Activated T-cell treated with anti-CD3 and anti-CD28 coated beads, Interleukin-2, amount 50 U/mL, for 4 hours (primary cell): ENCODE measurements at places on chromosomes 16 and 17. TPM values are rescaled to one million over a fixed set of nuclear protein-coding genes. Genes with fewer than 3 reads are reported as not detected.

TBC1D3 gene
- not detected for total RNA-seq

- DNase-seq, result peak; percentile 29
These were observed 313.1 kb upstream of the TNRC6C start for GRCh38 chr17:77645072-77646045.

IQCK gene
- total RNA-seq, result 5.4 TPM

PHLPP2 gene
- total RNA-seq, result 15.5 TPM

GRCh38 chr17:43914451-43914850 is 7.1 kb upstream of the MPP2 start:
- DNase-seq, result no peak

TNFRSF17 gene
- total RNA-seq, result not detected

DNA sequence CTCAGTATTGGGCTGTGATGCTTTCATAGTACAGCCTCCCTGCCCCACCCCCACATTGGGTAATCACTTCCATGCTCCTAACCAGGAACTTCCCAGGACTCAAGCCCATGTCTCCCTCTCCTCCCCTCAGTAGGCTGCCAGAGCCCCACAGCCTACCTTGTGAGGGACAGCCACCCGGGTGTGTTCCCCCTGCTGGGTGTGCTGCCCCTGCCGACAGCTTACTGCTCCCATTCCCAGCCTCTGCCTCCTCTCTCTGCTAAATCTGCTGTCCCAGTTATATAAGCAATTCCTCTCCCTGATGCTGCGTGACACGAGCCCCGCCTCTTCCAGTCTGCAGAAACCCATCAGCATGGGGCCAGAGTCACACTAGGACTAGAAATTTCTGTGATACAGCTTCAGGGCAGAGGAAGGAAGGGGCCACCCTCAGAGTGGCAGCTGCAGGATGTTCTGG is at the start of gene RSKR:
Gene RSKR, minus strand, starts transcription at position 255 of the 451 bp plus-strand sequence. Its CDS starts 24 bp downstream, at position 231.
- DNase-seq, result no peak

- no peak for DNase-seq
These were observed 9.2 kb downstream of the MPV17L start for GRCh38 chr16:15404792-15405191.

LGALS9B gene
- total RNA-seq, result not detected

CDIP1 gene
- 41.6 TPM for total RNA-seq

CACNG3 gene
- total RNA-seq, result not detected

KRTAP3-2 gene
- total RNA-seq, result not detected

- no peak for DNase-seq
These were observed 5.7 kb upstream of the VEZF1 start for GRCh38 chr17:57993471-57994365.

- DNase-seq, result no peak
These were observed 212.8 kb upstream of the TNRC6C start for GRCh38 chr17:77745702-77746101.

MGAT5B gene
- total RNA-seq, result 0.41 TPM

GRCh38 chr17:60473788-60474187 is 51.5 kb downstream of the CHCT1 start:
- no peak for DNase-seq

- no peak for DNase-seq
These were observed 18.0 kb downstream of the KLHDC4 start for GRCh38 chr16:87747626-87748414.

HAPSTR1 gene
- 64.2 TPM for total RNA-seq

- no peak for DNase-seq
These were observed 267.1 kb downstream of the BCAS3 start for GRCh38 chr17:60944751-60945150.

- no peak for DNase-seq
These were observed 59.4 kb downstream of the NUP93 start for GRCh38 chr16:56789360-56789759.

DNA sequence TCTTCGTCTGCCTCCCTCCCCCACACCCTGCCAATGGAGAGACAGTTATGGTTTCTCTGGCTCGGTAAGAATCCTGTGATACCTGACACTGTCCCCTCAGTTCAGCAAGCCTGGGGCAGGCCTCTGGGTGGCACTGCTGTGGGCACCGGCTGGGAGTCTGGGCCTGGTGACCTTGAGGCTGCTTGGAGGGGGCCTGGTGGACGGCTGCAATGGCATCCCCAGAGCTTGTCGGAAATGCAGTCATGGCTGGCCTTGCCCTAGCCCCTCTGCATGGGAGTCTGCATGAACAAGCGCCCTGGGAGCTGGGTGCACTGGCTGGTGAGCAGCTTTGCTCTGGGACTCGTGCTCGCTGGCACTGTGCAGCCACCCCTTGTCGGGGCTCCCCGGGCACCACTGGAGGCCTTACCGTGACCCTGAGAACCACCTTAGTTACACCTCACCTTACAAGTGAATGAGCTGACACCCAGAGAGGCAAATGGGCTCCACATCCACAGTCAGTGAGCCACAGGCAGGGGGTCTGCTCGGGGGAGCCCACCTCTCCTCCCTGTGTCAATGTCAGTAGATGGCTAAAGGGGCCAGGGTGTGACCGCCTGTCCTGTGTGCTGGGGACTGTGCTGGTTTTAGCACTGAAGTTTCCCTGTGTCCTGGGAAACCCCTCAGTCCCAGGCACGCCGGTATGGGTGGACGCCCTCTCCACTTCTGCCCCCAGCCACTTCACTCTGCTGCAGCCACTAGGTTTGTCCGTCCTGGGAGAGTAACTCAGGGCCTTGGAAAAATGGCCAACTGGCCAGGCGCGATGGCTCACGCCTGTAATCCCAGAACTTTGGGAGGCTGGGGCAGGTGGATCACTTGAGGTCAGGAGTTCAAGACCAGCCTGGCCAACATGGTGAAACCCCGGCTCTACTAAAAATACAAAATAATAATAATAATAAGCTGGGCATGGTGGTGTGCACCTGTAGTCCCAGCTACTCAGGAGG is 1.4 kb downstream of the LGALS3BP start:
- no peak for DNase-seq

DNA sequence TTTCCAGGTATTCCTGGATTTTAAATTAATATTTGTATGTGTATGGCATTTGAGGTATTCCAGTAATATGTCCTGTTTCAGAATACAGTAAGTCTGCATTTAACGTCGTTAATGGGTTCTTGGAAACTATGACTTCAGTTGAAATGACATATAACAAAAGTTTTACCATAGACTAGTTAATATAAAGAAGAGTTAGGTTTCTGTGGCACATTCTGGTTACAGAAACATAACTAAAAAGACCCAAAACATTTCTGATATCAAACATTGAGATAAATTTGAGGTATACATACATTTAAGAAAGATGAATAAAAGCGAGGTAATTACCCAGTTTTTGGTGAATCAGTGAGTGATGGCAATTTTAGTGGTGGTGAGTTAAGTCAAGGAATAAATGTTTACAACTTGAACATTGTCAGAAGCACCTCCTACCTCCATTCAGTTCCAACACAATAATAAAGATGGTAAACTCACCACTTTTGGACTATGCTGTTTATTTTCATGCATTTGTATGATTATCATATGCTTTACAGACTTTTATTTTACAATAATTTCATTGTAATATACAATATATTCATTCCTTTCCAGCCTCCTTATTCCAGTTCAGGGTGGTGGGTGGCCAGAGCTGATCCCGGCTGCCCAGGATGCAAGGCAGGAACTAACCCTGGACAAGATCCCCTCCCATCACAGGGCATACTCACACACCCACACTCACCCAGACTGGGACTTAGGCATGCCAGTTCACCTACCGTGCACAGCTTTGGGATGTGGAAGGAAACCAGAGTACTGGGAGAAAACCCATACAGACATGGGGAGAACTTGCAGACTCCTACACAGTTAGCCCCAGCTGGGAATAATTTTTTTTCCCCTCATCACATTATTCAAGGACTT is 9.7 kb downstream of the LUC7L3 start:
- no peak for DNase-seq

KRT24 gene
- not detected for total RNA-seq

DNA sequence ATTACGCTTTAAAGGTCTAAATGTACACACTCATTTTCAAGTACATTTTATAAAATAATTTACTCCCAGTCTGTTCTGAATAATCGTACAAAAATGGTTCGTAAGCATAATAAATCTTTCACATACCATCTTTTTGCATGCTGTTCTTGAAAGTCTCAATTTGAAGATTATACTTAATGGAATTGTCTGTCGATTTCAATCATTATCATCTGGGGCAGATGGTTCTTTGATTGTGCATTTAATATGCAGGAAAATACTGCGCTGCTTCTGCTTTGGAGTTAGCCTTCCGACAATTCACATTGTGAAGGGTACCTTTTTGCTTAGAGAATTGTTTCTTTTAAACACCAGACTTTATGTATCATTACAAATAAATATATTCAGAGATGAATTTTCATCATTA is 262.8 kb downstream of the ABCC12 start:
- no peak for DNase-seq

EXOC7 gene
- 106 TPM for total RNA-seq

DNA sequence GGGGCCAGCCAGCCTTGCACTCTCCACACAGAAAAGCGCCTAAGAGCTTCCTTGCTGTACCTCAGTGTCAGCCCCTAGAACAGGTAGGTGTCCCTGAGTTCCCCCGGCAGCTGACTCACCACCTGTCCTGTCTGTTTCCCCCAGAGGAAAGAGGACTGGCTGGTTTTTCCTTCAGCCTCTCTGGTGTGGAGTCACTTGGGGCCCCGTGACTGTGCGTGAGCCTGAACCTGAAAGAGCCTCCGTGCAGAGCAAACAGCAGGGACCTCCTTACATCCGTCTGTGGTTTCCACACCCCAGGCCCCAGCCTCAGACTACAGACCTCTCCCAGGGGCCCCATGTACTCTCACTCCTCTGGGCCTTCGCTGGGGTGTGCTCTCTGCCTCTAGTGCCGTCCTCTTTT is 87.8 kb downstream of the GNAO1 start:
- peak; percentile 49 for DNase-seq

GRCh38 chr16:66447491-66447890 is 20.4 kb downstream of the BEAN1 start:
- no peak for DNase-seq

DNA sequence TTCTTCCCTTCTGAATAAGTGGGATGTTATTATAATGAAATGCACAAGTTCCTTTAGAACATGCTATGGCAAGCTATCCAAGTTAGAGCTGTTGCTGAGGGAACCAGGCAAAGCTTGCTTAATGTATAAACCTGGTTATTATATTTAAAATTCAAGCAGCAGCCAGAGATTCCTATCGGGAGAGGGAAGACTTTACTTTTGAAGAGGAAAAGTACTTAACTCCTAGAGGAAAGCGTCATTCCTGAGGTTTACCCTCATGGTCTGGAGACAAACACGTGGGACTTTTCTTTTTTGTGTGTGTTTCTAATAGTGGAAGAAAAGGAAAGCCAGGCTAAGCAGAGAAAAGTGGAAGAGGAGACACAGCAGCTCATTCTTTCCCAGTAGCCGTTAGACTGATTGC is 39.9 kb upstream of the MYH10 start:
- DNase-seq, result no peak

DNA sequence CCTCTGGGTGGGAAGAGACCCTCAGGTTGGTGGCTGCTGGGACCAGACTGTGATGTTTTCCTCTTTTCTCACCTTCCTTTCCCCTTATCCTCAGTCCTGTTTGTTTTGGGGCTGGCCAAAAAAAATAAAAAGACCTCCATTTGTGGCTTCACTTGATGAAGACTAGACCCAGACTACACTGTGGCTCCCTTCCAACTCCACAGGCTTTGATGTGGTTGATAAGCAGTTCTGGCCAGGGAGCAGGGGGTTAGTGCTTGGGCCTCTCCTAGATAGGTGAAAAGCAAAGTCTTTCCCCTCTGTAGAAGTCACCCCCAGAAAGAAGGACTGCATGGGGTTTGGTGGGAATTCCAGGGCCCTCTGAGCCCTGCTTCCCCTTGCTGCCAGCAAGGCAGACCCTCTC is 11.2 kb upstream of the ADAM11 start:
- DNase-seq, result no peak

DNA sequence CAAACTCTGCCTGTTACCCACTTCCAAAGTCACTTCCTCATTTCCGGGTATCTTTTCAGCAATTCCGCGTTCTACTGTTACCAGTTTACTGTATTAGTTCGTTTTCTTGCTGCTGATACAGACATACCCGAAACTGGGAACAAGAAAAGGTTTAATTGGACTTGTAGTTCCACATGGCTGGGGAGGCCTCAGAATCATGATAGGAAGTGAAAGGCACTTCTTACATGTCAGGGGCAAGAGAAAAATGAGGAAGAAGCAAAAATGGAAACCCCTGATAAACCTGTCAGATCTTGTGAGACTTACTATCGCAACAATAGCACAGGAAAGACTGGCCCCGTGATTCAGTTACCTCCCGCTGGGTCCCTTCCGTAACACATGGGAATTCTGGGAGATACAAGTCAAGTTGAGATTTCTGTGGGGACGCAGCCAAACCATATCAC is 30.9 kb downstream of the PAFAH1B1 start:
- DNase-seq, result no peak

DNA sequence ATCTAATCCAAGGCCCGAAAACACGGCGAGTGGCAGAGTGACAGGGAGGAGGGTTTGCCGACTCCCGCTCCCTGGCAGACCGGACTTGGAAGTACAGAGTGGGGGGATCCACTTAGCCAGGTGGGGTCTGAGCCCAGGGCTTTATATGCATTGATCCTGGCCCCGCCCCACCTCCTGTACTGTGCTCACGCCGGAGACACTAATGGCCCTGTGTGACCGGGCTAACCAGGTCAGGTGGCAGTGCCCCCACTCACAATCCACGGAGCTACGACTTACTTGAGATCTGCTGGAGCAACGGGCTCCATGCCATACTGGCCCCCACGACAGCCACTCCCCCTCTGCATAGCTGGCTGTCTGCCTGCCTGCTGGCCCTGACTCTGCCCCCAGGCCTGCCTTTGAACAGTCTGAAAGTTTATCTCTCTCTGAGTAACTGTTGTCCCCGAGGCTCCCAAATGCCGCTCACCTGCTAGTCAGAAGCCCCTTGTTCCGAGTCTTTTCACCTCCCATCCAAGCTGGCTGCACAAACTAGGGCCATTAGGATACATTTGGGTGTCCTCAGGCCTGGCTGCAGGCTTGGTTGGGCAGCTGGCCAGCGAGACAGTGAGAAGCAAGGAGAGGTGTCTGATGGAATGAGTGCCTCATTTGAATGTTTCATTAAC is 28.0 kb downstream of the CACNA1G start:
- no peak for DNase-seq

GRCh38 chr17:61411261-61412142 is 11.9 kb downstream of the TBX2 start:
- DNase-seq, result no peak

INCA1 gene
- not detected for total RNA-seq

ALOX15 gene
- not detected for total RNA-seq

MYH1 gene
- total RNA-seq, result not detected

GRCh38 chr17:2947996-2948550 is 115.3 kb downstream of the OR1D5 start:
- DNase-seq, result no peak

GRCh38 chr16:11675561-11676511 is 7.6 kb downstream of the SNN start:
- peak; percentile 61 for DNase-seq

DNA sequence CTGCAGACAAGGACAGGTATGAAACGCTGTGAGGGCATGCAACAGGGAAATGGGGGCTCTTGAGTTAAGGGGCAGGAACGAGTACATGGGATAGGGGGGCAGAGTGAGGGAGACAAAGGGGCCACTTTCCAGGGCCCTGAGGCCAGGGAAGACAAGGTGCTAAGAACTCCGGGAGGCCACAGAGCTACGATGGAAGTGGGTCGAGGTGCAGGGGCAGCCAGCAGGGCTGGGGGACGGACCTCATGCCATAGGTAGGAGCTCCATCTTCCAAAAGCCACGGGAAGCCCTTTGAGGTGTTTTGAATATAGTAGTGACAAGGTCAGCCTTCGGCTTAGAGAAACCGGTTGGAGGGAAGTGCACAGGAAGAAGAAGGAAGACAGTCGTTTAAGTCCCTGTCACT is 35.6 kb downstream of the RBFOX3 start:
- DNase-seq, result no peak

CCP110 gene
- 17.4 TPM for total RNA-seq
